ENCODE measurements at places on chromosomes 12 and 14. TPM values are rescaled to one million over a fixed set of nuclear protein-coding genes. Genes with fewer than 3 reads are reported as not detected.

EXD2 gene
- total RNA-seq, result 22.3 TPM

ATN1 gene
- total RNA-seq, result 16.6 TPM

KIF5A gene
- total RNA-seq, result under 0.01 TPM

KRT85 gene
- not detected for total RNA-seq

TAS2R42 gene
- not detected for total RNA-seq
